ENCODE measurements at places on chromosomes 2 and 18. TPM values are rescaled to one million over a fixed set of nuclear protein-coding genes. Genes with fewer than 3 reads are reported as not detected.

Gene ADI1
- total RNA-seq, result 46.7 TPM

Gene ALLC
- total RNA-seq, result not detected

Gene IMMT
- 57.9 TPM for total RNA-seq

Gene MARCHF4
- total RNA-seq, result 0.29 TPM

Gene RAB17
- total RNA-seq, result not detected

Gene ARHGAP25
- total RNA-seq, result 0.56 TPM

Gene NEURL3
- not detected for total RNA-seq

Gene RGPD3
- total RNA-seq, result not detected

Gene SPATA3
- not detected for total RNA-seq

Gene NT5DC4
- not detected for total RNA-seq

Gene ANKRD30B
- 0.33 TPM for total RNA-seq

Gene INO80D
- total RNA-seq, result 4.5 TPM

Gene PLA2R1
- 0.06 TPM for total RNA-seq

Gene WNT6
- 2.1 TPM for total RNA-seq

Gene MALL
- 0.10 TPM for total RNA-seq

Gene SLC4A3
- 2.9 TPM for total RNA-seq

Gene UGT1A6
- 2.6 TPM for total RNA-seq

Gene RTP5
- not detected for total RNA-seq

Gene ZSWIM2
- total RNA-seq, result not detected

Gene PHOSPHO2
- total RNA-seq, result 5.0 TPM

Gene TPGS2
- 313 TPM for total RNA-seq

Gene KYNU
- 304 TPM for total RNA-seq

All from H4 (cell line).